ENCODE measurements at places on chromosomes 3 and 15.

DNA sequence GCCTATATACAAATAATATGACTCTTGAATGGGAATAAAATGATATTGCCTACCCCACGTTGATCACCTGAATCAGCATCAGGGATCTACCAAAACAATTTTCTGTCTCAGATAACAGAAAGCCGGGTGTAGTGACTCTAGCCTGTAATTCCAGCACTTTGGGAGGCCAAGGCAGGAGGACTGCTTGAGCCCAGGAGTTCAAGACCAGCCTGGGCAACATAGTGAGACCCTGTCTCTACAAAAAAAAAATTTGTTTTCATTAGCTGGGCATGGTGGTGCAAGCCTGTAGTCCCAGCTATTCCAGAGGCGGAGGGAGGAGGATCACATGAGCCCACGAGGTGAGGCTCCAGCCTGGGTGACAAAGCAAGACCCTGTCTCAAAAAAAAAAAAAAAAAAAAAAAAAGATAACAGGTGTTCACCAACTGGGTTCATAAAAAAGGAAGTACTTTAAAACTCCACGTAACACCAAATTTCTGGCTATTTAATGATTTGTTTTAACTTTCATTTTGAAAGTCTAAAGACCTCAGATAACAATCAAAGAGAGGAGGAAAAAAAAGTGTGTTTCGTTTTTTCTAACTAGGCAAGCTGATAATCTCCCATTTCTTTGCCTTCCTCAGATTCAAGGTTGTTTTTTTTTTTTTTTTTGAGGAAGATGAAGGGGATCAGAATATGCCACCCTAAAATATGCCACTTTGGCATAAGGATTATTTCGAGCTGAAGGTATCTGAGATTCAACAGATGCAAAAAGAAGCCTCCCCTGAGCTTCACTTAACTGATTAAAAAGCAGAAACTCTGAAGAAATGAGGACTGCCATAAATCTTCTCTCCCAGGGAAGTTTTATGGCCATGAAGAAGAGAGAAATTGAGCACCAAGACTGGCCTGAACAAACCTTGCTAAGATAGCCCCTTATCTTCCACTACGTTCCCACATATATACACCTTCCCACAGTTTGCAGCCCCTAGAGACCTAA lies 44.1 kb downstream of the TRANK1 start:
- DNase-seq = no peak

- no peak for DNase-seq
Observed at GRCh38 chr15:74712311-74712710, 13.0 kb downstream of the CYP1A1 start.

GRCh38 chr15:89494941-89495637 lies 1.3 kb downstream of the RHCG start:
- DNase-seq = no peak

GRCh38 chr15:68344600-68344999 lies 67.1 kb downstream of the FEM1B start:
- DNase-seq = no peak
